Endothelial cell (in vitro differentiated cells): ENCODE measurements at places on chromosomes 6 and 20.

GRCh38 chr6:17281100-17281496 is at the start of gene RBM24:
TSS of gene RBM24 (plus strand) at chr6:17281361. CDS start at chr6:17281582, 221 bp downstream.
- peak within 1 kb of the TSS; percentile 91 for H3K27ac ChIP-seq
- peak; percentile 75 for DNase-seq
- peaks cover 11% of the 10 kb centered on the region for H3K4me1 ChIP-seq
- peak within 1 kb of the TSS; percentile 98 for H3K4me3 ChIP-seq
- H3K27me3 ChIP-seq = peaks cover 10% of the 10 kb centered on the region

DNA sequence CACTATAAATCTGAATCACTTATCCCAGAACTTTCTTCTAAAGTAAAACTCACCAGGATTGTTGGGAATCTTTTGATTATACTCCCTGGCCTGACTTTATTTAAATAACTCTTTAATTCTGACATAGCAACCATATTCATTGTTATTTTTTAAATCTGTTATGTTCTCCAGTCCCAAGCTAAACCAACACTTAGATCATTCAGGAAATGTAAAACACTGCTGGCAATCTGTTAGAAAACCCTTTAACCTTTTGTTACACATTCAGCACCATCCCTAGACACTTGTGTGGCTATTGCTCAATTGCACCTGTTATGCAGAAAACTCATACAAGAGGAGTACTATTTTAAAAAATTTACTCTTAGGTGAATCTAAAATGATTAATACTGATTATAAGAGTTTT is 101.8 kb upstream of the NHSL1 start:
- no peak for DNase-seq
- no peaks in the 10 kb centered on the region for H3K27me3 ChIP-seq
- H3K27ac ChIP-seq = no peak overlapping the region
- peaks cover 2% of the 10 kb centered on the region for H3K4me1 ChIP-seq
- no peaks in the 10 kb centered on the region for H3K36me3 ChIP-seq

- no peak overlapping the region for H3K27ac ChIP-seq
- no peak overlapping the region for H3K4me3 ChIP-seq
- peaks cover 4% of the 10 kb centered on the region for H3K36me3 ChIP-seq
- DNase-seq = no peak
- no peaks in the 10 kb centered on the region for H3K4me1 ChIP-seq
These were observed 34.6 kb downstream of the PRDM13 start for GRCh38 chr6:99641270-99641669.

- peak within 1 kb of the TSS; percentile 81 for H3K4me3 ChIP-seq
- H3K4me1 ChIP-seq = no peaks in the 10 kb centered on the region
- no peaks in the 10 kb centered on the region for H3K27me3 ChIP-seq
- no peak within 1 kb of the TSS for H3K27ac ChIP-seq
These were observed at the start of gene PM20D2 for GRCh38 chr6:89145956-89146717. TSS of gene PM20D2 (plus strand) at chr6:89146055. CDS start at chr6:89146145, 90 bp downstream.

GRCh38 chr20:49704932-49705336 is 8.7 kb downstream of the B4GALT5 start:
- no peak overlapping the region for H3K4me3 ChIP-seq
- DNase-seq = no peak
- H3K27me3 ChIP-seq = no peaks in the 10 kb centered on the region
- H3K36me3 ChIP-seq = peaks cover 4% of the 10 kb centered on the region

DNA sequence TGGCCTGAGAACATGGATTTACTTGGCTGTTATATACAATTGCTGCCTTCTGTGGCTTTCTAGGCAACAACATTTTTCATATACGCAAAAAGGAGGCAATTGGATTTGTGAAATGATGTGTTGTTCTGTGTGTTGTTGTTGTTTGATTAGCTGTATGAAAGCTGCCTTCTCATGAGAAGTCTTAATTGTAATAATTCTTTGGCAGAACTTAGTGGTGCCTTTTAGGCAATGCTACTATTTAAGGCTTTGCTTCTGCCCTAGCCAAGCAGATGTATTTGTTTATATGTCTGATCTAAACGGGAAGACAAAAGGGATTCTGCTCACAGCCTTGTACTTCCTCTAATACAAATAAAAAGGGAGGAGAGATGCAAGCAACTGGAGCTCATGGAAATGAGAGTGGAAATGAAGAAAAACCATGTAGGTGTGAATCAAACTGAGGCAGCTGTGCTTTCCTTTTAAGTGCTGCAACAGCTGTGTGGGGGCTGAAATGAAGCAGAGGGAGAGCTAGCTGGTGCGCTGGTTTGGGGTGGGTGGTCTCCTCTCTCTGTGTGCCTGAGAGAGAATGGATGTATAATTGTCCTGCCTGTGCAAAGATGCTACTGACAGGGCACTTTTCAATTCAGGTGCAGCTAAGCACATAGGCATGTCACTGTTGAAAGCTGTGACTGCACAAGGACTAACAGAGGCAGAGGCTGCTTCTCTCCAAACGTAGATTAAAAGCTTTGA is 386.9 kb upstream of the MAN1A1 start:
- peaks cover 12% of the 10 kb centered on the region for H3K4me1 ChIP-seq
- no peak overlapping the region for H3K27ac ChIP-seq
- no peaks in the 10 kb centered on the region for H3K36me3 ChIP-seq
- no peak overlapping the region for H3K4me3 ChIP-seq

DNA sequence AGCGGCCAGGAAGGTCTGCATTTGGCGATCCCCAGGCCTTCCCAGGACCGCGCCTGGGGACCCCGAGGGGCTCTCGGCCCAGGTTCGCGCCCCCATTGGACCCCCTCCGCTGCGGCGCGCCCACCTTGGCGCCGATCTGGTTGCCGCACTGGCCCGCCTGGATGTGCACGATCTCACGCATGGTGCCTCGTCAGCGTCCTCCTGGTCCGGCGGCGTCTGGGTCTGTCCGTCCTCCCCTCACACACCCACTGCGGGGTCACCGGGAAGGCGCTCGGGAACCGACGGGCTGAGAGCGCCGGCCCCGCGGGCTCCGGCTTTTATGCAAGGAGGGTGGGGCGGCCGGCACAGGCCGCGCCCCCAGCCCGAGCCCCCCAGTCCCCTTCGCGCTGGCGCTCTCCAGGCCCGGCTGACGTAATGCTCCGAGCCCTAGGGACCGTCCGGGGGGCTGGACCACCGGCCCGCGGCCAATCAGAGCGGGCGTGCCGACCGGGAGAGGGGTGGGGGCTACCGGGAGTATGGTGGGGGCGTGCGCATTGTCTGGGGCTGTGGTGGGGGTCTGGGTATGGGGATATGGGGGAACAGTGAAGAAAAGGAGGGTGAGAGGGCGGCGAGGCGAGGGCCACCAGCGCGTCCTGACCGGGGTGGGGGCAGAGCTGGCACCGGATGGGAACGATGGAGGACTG is at the start of gene TUBB2B:
TSS of gene TUBB2B (minus strand) at position 291 of the 683 bp plus-strand sequence. CDS start at position 181, 110 bp downstream.
- H3K27me3 ChIP-seq = peaks cover 27% of the 10 kb centered on the region
- H3K4me1 ChIP-seq = peaks cover 32% of the 10 kb centered on the region
- H3K36me3 ChIP-seq = peaks cover 7% of the 10 kb centered on the region
- peak; percentile 75 for DNase-seq
- H3K27ac ChIP-seq = peak within 1 kb of the TSS; percentile 61

DNA sequence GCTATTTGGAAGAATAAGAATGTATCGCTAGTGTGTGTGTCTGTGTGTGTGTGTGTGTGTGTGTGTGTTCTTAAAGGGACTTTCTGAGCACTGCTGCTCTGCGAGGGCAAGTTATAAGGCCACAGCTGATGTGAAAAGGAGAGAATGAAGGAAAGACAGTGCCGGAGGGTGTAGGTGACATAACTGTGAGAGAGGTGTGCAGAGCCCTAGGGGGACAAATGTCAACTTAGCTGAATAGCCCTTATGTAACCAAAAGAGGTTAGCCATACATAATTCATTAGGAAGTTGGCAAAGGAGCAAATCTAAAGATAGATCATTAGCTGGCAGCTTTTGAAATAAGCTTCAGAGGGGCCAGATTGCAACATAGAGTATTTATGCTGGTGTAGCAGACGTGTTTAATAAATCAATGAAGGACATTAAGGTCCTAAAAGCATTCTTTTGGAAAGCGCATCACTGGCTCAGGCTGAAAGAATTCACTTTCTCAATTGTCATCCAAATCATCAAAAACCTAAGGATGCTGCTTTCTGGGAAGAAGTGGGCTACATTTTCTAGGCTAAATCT is 81.0 kb downstream of the NDUFAF5 start:
- H3K4me1 ChIP-seq = no peaks in the 10 kb centered on the region
- no peak overlapping the region for H3K4me3 ChIP-seq
- no peak overlapping the region for H3K27ac ChIP-seq
- H3K27me3 ChIP-seq = no peaks in the 10 kb centered on the region

- H3K27ac ChIP-seq = no peak overlapping the region
- H3K36me3 ChIP-seq = no peaks in the 10 kb centered on the region
- peaks cover 8% of the 10 kb centered on the region for H3K4me1 ChIP-seq
These were observed 7.5 kb upstream of the BFSP1 start for GRCh38 chr20:17538517-17539170.

DNA sequence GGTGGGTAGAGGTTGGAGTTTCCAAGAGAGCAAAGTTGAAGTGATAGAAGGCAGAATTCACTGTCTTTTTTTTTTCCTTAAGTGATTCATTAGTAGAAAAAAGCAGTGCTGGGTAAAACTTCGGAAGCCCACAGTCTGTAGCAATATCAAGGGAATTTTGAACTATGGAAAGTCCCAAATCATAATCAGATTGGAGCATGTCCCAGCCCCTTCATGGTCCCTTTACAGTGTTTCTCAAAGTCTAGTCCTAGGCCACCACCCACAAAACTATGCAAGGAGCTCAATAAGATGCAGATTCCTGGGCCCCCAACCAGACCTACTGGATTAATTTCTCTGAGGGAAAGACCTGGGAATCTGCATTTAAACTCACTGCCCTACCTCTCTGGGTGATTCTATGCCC is 22.6 kb downstream of the NEDD9 start:
- no peaks in the 10 kb centered on the region for H3K36me3 ChIP-seq
- peaks cover 1% of the 10 kb centered on the region for H3K27me3 ChIP-seq
- peaks cover 44% of the 10 kb centered on the region for H3K4me1 ChIP-seq

GRCh38 chr6:25017932-25018567 is 82.3 kb upstream of the RIPOR2 start:
- H3K4me1 ChIP-seq = peaks cover 3% of the 10 kb centered on the region
- H3K27ac ChIP-seq = no peak overlapping the region
- H3K4me3 ChIP-seq = no peak overlapping the region

DNA sequence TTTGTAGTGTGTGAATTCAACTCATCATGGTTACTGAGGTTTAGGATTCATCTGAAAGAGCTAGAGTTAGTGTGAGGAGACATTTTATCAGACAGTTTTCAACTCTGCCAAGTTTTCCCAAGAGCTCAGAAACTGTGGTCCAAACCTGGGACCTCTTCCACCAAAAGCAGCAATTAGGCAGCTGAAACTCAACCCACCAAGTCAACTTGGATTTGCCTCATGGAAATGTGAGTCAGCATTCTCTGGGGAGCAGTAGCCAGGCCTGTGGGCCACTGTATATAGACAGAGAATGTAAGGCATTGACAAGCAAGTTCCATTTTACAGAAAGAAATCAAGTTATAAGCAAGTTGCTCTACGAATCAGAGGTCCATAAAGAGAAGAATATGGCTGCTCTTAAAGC is 178.8 kb upstream of the HDDC2 start:
- peaks cover under 1% of the 10 kb centered on the region for H3K27me3 ChIP-seq
- peaks cover 11% of the 10 kb centered on the region for H3K4me1 ChIP-seq
- no peaks in the 10 kb centered on the region for H3K36me3 ChIP-seq
- no peak overlapping the region for H3K27ac ChIP-seq

GRCh38 chr6:1136415-1136774 is 175.5 kb upstream of the FOXQ1 start:
- no peaks in the 10 kb centered on the region for H3K27me3 ChIP-seq
- H3K27ac ChIP-seq = no peak overlapping the region
- H3K36me3 ChIP-seq = no peaks in the 10 kb centered on the region
- no peak overlapping the region for H3K4me3 ChIP-seq
- no peak for DNase-seq
- no peaks in the 10 kb centered on the region for H3K4me1 ChIP-seq

DNA sequence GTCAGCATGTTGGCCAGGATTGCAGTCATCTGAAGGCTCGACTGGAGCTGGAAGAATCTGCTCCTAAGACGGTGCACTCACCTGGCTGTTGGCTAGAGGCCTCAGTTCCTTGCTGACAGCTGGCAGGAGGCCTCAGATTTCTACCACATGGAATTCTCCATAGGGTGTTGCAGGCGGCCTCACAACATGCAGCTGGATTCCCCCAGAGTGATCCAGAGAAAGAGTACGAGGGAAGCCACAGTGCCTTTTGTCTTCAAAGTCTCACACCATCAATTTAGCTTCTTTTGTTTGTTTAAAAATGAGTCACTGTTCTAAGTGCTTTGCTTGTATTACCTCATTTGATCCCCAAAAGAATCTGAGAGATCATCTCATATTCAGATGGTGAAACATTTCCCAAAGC is 65.5 kb upstream of the FYN start:
- no peaks in the 10 kb centered on the region for H3K4me1 ChIP-seq
- H3K36me3 ChIP-seq = no peaks in the 10 kb centered on the region
- no peak overlapping the region for H3K4me3 ChIP-seq
- no peaks in the 10 kb centered on the region for H3K27me3 ChIP-seq
- H3K27ac ChIP-seq = no peak overlapping the region
- no peak for DNase-seq
